HFF-Myc (cell line): ENCODE measurements at places on chromosomes 2 and 18.

GRCh38 chr2:46748121-46748520 is 167.5 kb downstream of the MCFD2 start:
- no peak for DNase-seq

DNA sequence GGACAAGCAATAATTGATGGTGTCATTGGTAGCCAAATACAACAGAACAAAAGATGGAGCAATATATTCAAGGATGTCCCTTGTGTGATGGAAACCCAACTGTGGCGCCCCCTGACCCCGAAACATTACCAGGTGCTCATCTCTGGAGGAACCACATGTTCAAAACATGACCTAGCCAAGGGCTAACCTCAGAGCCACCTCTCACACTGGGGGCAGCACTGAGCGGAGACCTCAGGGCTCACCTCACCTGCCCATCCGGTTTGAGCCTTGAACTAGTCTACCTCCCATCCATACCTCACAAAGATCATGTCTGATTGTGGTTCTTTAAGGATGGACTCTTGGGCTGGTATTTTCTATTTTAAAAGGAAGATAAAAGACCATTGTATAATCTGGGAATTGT is 314.4 kb upstream of the CDH7 start:
- DNase-seq = no peak

DNA sequence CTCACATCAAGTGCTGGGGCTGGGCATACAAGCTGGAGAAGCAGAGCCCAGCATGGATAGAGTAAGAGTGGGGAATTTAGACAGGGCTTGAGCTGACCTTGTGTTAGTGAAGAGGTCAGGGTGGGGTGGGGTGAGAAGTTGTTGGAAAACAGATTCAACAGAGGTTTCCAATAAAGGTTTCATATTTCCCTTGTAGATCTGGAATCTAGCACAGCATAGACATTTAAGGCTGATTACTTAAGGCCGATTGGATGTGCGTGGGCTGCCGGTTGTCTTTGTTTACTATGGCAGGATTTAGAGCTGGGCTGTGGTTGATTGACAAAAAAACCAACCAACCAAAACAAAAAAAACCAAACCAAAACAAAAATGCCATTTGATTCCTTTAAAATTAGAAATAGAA is 114.9 kb upstream of the SEC11C start:
- peak; percentile 52 for DNase-seq

GRCh38 chr2:71385012-71385411 is 53.4 kb downstream of the ZNF638 start:
- peak; percentile 67 for DNase-seq

- no peak for DNase-seq
Measured at GRCh38 chr2:142865924-142866323, 11.5 kb upstream of the KYNU start.

DNA sequence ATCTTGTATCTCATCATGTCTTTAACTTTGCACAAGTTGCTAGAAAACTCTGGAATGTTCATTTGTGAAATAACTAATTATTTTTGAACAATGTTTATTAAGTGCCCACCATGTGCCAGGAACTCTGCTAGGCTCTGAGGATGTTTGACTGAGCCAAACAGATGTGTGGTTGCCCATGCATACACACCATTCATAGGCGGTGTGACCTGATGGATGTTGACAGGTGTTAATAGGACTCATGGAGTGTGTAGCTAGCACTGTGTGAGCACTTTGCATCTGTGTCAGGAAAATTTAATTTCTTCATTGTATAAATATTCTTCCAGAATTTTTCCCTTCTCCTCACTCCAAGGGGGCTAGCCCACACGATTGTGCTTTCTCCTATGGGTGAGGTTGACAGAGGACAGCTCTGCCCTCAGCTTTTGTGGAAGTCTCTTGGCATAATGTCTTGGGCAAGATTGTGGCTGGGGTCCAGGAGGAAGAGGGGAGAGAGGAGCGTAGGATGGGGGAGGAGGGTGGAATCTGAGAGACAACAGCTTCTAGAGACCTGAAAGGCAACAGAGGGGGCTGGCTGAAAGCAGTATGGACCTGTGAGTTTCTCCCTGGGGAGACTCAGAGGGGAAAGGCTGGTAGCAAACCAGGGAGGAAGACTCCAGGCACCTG is 214.6 kb upstream of the CXCR4 start:
- DNase-seq = no peak

GRCh38 chr2:223062396-223062795 is 10.4 kb downstream of the KCNE4 start:
- no peak for DNase-seq

- DNase-seq = no peak
Measured at GRCh38 chr2:54967269-54967668, 83.0 kb downstream of the RTN4 start.

DNA sequence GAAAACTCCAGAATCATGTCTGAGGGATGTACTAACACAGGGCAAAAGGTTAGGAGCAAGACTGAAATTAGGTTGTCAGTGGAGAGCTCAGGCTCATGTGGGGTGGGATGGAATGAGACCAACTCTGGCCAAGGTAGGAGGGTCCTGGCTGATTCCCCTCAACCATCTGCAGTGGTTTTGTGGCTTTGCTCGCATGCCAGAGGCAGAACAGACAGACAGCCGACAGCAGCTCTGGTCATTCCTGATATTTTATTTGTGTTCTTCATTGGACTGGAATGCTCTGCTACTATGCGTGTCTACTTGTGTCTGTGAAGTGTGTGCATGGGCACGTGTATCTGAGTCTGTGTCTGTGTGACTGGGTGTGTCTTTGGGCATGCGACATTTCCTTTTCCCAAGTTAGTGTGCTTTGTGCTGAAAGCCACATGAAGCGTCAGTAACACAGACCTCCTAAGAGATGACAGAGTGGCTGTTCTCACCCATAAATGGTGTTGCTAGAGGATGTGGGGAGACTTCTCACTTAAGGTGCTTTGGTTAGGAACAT is 239.5 kb downstream of the CNTNAP5 start:
- no peak for DNase-seq

- DNase-seq = no peak
Measured at GRCh38 chr18:36745219-36745975, 83.4 kb downstream of the TPGS2 start.

- DNase-seq = no peak
Measured at GRCh38 chr2:30209227-30209626, 22.1 kb upstream of the LBH start.

- no peak for DNase-seq
Measured at GRCh38 chr2:172775319-172775718, 39.7 kb downstream of the RAPGEF4 start.

DNA sequence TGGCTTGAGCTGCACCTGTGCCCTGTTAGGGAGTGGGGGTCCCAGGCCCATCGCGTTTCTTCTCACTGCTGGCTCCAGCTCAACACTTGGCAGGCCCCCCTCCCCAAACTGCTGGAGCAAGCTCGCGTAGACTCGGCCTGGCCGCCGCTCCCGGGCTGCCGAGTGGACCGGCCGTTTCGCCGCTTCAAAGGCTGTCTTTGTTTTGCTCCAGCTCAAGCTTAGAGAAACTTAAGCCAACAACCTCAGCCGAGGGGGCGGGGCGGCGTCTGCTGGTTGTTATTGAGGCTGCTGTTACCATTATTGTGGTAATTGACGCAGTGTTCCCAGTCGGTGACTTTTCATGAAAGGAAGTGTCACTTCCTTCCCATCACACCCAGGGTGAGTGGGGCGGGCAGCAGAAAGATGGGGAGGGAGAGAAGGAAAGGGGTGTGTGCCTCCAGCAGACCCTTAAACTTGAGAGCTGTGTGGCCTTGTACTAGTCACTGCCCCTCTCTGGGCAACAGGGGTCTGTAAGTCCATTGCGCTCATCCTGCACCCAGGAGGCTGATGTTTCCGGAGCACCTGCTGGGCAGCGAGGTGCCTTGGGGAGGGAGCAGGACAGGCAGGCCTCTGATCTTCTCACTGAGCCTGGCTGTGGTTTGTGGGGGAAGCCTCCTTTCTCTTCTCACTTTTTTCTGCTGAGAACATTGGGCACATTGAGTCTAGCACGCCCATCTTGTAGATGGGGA is 2.1 kb downstream of the ARID5A start:
- DNase-seq = no peak

- DNase-seq = no peak
Measured at GRCh38 chr2:239735131-239735828, 289.9 kb downstream of the NDUFA10 start.

GRCh38 chr2:109344270-109344805 is 215.3 kb downstream of the SH3RF3 start:
- no peak for DNase-seq

DNA sequence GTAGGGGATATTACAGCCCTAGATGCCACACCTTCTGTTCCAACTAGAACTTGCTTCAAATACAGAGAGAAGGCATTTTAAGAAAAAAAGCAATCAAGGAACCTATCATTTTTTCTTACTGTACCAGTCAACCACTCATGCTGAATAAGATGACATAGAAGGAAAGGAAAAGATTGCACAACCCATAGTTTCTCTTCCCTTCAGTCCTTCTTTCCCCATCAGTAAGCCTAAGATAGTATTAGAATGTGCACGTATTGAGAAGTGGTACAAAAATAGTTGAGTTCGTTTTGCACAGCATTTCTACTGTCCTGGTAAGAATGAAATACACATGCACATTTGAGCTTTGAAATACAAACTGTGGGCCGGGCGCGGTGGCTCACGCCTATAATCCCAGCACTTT is 27.0 kb upstream of the HK2 start:
- DNase-seq = no peak

DNA sequence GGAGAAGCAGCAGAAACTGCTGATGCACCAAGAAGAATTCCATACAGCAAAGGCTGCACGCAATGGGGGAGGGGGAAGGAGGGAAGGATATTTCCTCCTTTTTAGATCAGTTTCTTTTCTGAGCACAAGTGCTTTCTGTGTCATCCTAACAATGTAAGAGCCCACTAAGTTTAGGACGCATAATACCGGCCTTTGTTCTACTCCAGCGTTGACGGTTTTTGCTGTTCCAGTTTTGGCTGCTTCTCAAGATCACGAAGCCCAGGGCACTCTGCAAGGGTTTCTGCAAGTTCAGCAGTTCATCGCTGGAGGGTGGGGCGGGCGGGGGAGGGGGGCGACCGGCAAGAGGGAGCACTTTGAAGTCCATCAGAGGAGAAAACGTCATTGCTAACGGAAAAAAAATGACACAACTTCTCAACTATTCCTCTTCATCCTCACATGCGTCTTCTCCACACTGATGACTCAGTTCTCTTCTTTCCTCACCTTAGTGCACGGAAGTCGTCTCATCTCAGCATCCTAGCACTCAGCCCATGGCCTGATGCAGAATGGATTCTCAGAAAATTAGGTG is 8.7 kb downstream of the FAM178B start:
- peak; percentile 12 for DNase-seq

DNA sequence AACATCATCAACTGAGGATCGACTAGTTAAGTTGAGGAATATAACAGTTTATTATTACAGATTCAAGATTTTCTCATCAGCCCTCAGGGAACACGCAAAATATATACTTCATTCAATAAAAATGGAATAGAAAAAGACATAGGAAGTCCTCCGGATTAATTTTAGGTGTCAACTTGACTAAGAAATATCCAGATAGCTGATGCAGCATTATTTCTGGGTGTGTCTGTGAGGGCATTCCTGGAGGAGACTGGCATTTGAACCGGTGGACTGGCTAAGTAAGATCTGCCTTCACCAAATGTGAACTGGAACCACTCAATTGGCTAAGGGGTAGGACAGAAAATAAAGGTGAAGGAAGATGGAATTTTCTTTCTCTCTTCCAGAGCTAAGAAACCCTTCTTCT is 845.3 kb downstream of the SOCS6 start:
- DNase-seq = no peak

- DNase-seq = no peak
Measured at GRCh38 chr18:31197676-31198075, 35.0 kb upstream of the DSC1 start.

GRCh38 chr2:240960309-240960970 is 38.0 kb upstream of the SNED1 start:
- no peak for DNase-seq

DNA sequence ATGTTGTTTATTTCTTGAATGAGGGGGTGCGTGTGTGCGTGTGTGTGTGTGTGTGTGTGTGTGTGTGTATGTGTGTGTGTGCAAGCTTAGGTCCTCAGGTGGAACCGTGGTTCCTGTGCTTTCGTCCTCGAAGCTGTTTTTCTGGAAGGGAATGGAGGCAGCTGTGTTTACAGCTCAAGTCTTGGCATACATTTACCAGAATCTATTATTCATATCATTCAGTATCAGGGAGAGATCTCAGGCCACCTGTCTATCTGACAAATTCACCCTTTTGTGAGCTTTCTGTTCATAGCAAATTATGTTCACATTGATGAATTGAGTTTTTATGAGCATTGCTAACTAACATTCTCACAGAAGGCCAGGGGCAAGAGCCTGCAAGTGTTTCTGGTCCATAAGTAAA is 550.4 kb downstream of the ARHGAP15 start:
- no peak for DNase-seq

- no peak for DNase-seq
Measured at GRCh38 chr18:47203626-47204464, 27.7 kb upstream of the IER3IP1 start.

GRCh38 chr2:164717000-164717803 is 95.9 kb upstream of the GRB14 start:
- DNase-seq = no peak

DNA sequence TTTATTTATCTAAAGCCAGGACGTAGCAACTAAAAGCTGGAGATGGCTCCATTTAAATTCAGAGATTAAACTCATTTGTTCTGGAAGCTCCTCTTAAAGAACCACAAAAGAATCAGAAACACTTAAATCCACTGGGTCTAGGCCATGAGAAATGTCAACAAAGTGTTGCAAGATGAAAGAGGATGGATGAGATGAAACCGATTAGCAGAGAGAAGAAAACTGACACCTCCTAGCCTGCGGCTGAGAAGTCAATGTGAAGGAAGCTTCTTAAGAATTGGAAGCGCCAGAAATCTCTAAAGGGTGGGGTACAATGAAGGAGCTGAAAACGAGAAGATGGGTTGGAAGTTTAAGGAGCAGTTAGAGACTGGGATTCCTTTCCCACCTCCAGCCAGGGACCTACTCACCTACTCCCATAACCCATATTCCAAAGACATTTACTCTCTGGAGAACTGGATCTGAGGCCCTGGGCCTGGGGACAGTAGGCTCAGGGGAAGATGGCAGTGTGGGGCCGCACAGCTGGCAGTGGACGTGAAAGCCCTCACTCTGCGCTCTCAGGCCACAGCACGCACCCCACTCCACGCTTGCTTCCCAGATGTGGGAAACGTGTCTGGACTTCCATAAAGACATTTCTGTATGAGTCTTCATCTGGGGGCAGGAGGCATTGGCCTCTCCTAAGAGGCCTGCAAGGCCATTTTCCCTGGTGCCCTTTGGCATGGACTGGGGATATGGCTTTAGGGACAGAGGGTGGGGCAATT is 188.4 kb downstream of the LOXHD1 start:
- DNase-seq = no peak
